ENCODE measurements at places on chromosomes 5 and 9. TPM values are rescaled to one million over a fixed set of nuclear protein-coding genes. Genes with fewer than 3 reads are reported as not detected.

DNA sequence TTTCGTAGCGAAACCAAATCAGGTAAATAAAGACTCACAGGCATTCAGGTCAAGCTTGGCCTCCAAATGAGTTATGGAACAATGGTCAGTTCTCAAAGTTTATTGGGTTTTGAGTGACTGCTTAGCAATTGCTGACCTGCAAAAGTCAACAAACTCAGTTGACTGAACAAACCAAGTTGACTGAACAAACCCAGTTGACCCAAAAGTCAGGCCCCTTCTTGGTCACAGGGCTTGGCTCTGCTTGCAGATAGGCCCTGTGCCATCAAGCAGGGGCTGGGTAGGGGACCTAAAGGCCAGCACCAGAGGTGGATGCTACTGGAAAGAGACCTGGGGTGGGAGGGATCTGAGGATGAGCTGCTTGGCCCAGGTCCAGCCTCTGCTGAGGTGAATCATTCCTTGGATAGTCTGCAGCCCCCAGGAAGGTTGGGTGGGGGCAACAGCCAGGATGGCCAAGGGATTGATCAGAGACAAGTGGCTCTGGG lies 64.6 kb downstream of the GADD45G start:
- DNase-seq = no peak

DNA sequence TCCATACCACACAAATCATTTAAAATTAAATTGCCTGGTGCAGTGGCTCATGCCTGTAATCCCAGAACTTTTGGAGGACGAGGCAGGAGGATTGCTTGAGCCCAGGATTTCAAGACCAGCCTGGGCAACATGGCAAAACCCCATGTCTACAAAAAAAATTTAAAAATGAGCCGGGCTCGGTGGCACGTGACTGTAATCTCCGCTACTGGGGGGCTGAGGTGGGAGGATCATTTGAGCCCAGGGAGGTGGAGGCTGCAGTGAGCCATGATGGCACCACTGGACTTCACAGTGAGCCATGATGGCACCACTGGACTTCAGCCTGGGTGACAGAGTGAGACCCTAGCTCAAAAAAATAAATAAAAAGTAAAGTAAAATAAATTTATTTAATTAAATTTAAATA lies 40.9 kb downstream of the LYRM7 start:
- no peak for DNase-seq

FOXD4L4 gene
- under 0.01 TPM for total RNA-seq

DNA sequence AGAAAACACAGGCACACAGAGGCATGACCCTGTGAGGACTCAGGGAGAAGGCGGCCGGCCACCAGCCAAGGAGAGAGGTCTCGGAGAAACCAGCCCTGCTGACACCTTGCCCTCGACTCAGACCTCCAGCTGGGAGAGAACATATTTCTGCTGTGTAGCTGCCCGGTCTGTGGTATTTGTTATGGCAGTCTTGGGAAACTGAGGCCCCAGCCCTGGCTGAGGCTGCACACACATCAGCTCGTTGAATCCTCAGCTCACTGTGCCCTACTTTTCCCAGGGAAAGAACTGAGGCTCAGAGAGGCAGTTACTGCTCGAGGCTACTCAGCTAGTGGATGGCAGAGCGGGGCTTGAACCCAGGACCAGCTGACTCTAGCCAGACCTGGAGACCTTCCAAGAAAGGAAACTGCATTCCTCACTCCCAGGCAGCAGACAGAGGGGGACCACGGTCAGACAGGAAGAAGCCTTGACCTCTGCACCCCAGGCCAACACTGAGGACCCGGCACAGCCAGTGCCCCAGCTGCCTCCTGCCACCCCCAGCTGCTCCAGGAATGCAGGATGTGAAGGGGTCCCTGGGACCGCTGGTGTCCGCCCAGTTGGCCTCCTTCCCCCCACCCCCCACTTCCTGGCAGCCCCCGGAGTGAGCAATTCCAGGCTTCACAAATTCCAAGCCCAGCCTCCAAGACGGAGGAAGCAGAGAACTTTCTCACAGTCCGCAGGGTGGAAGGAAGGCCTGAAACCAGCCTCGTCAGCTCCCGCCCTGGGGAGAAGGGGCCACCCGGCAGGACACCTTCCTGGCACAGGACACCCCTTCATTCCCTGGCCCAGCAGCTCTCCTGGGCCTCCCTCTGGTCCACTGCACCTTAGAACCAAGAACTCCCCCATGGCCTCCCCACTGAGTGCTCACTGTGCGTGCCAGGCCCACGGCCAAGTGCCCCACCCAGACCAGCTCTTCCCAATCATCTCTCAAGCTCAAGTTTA lies 69.9 kb downstream of the LRSAM1 start:
- peak; percentile 91 for DNase-seq

DNA sequence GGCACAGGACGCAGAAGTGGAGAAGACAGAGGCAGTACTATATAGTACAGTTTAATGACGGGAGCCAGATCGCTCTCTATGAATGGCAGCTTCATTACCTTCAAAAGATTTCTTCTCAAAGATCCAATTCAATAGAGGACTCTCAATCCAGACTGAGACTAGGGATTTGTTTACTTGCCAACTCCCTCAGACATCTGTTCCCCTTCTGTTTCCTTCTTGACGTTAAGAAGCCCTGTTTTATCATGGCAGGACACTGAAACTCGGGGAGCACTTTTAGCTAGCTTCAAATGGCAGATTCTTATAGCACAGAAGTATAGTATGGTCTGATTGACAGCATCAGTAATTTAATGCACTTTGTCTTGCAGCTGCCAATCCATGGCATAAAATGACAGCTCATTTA lies 747.3 kb upstream of the C9orf72 start:
- DNase-seq = peak; percentile 11

DNA sequence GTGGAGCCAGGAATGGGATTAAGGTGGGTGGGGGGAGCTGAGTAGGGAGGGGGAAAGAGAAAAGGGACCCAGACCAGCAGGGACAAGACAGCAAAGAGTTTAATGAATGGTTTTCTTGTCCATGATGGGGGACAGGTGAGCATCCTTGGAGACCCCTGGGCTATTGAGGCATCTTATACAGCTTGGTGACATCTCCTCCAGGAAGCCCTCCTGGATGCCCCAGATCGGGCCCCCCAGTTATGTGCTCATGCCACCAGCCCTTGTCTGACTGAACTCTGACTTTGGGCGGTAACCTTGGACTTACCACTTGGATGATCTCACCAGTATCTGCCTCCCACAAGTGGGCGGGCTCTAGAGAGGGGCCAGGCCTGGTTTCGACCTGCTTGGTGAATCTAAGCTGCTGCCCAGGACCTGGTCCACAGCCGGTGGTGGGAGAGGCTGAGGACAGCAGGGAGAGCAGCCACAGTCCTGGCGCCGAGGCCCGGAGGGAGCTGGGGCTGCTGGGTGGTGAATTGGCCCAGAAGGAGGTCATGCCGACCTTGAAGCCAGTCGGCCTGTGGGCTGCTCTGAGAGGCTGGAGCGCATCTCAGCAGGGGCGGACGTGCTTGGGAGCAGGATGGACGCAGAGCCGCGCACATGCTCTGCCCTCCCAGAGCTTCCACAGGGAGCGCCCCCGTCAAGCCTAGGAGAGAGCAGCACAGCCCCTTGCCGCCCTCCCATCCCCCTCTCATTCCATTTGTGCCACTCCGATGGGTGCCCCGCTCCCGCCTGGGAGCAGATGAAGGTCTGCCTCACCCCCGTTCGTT lies 36.2 kb downstream of the UNC5A start:
- no peak for DNase-seq

GRCh38 chr5:87526131-87526530 lies 113.4 kb upstream of the CCNH start:
- DNase-seq = no peak

DNA sequence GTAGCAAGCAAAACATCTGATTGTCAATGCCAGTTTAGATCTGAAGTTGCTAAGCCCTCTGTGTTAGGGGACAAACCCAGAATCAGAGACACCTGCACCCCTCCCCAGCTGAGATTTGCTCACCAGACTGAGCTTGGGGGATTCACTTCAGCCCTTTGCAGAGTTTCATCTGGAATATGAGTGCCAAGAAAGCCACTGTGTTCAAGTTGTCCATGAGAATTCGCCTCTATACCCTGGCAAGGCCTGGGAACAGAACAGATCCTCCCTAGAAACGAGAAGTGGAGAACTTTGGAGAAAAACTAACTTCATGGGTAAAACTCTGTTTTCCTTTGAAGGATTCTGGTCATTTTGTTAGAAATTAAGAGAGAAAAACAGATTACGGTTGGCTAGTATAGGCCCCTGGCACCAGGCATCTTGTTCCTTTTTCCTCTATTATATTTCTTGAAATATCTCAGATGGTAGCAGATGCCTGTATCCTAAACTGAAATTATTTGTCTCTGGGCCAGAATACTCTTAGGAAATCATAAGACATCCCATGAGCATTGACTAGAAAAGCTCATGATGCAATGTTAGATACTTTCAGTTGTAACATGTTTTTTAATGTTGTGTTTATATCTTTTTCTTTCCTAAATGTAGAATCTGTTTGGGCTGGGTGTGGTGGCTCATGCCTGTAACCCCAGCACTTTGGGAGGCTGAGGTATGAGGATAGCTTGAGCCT lies 64.4 kb downstream of the SNX18 start:
- peak; percentile 35 for DNase-seq

MSX2 gene
- 1.5 TPM for total RNA-seq

GRCh38 chr9:16309469-16310271 lies 560.8 kb downstream of the BNC2 start:
- peak; percentile 58 for DNase-seq

PCA3 gene
- total RNA-seq = 0.36 TPM

GRCh38 chr5:143923634-143924266 lies 111.8 kb downstream of the HMHB1 start:
- peak; percentile 87 for DNase-seq

GRCh38 chr9:88322906-88323566 lies 65.2 kb upstream of the SPIN1 start:
- DNase-seq = no peak

DNA sequence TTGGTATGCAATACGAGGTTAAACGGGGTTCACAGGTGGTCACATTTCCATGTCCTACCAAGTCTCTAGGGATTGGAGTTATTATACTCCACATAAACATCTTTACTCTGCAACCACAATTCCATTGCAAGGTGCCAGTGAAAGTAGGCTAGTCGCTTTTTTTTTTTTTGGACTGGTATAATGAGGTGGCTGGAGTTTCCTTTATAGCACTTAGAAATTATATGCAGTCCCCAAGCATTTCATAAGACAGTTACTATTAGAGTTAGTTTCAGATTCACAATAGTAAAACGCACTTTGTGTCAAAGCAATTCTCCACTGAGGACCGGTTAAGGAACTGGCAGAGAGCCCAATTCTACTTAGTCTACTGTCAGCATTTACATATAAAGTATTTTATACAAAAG lies 1.4 kb downstream of the MEF2C start:
- DNase-seq = peak; percentile 74

ITK gene
- total RNA-seq = not detected

- peak; percentile 87 for DNase-seq
Measured at GRCh38 chr9:113361304-113362018, 12.1 kb downstream of the BSPRY start.

DNA sequence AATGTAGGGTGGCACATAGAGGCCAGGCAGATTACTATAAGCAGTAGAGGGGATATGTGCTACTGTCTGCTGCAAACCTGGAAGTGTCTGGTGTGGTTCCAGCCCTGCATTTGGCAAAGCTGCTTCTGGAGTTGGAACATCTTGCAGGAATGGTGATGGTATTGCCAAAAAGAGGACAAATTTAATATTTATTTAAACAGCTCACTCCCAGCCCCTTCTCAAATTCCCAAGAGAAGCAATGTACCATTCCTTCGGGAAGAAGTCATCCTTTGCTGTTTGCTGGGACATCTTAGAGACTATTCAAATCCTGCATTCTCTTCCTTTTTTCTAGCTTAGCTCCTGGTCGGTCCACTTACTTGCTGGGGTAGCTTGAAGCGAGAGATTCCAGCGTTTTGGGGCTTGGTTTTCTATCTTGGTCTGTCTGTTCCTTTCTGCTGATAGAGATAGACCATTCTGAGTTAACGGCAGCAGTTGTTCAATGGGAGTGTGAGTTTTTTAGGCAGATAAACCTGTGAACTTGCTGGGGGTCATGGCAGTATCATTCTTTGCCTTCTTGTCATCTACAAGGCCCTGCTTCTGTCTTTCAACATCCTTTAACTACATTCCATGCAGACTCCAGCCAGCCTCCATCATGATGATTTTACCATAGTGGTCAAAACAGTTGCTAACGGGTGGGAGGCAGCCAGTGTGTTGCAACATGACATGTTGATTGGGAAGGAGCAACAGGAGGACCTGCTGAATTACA lies 69.9 kb downstream of the RCL1 start:
- DNase-seq = no peak

IL4 gene
- total RNA-seq = not detected

SLCO4C1 gene
- total RNA-seq = 4.1 TPM

- DNase-seq = no peak
Measured at GRCh38 chr9:16633794-16634193, 236.7 kb downstream of the BNC2 start.

DNA sequence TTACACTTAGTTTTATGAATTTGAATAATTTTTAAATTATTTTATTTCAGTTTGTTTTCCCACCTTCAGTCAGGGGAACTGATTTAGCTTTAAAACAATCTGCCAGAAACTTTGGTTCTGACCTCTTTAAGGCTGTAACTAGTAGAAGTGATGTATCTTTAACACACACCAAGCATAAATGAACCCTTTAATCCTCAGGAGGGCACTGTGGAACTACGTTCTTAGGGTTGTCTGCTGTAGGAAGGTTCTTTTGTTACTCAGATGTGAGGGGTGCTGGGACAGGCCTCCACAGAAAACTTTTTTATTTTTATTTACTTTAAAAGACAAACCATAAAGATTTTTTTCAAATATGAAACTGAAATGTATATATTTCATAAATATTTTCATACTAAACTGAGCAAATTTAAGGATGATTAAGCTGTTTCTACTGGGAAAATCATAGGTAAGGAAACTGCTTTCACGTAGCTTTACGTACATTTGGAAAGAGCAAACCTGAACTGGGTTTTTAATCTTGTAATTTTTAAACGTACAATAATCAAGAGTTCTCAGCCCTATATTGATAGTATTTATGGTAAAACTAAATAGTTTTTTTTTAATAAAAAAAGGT lies 5.3 kb downstream of the KLF4 start:
- peak; percentile 81 for DNase-seq

SYNPO gene
- 4.0 TPM for total RNA-seq

GRCh38 chr5:10684303-10685086 lies 76.5 kb downstream of the DAP start:
- no peak for DNase-seq

SLC24A2 gene
- under 0.01 TPM for total RNA-seq

DNA sequence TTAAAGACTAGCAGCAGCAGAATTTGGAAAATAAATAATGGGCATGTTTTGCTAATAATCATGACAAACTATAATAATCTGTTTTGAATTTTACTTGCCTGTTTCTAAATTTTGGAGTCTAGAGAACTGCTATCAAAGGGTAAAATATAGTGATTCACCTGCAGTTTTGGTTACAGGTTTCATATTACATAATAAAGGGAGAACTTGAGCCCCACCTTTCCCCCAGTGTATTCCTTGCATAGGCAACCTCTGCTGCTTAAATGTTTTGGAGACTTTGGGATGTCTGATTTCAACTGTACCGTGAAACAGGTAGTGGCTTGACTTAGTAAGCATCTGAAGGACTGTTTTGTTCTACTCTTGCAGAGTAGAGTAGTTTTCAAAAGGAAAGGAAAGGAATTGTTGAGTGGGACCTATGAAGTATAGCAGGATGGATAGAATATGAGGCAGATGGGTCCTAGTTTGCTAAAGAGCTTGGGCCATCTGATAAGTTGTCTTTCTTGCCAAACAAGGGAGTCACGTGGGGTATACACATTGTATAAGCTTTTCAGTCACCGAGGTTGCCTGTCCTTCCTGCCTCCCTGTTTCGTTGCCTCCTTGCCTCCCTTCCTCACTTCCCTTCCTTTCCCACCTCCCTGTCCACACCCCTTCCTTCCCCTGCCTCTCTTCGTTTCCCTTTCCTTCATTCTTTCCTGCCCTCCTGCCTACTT lies 19.1 kb downstream of the CREBRF start:
- DNase-seq = no peak

MED7 gene
- 11.6 TPM for total RNA-seq

VPS13A gene
- 60.4 TPM for total RNA-seq

CRB2 gene
- not detected for total RNA-seq

Data from osteoblast (primary cell).